ENCODE measurements at places on chromosomes 2 and 18. TPM values are rescaled to one million over a fixed set of nuclear protein-coding genes. Genes with fewer than 3 reads are reported as not detected.
A peak's percentile ranks its signal among the peaks of the same experiment; 100 is the strongest.

DNA sequence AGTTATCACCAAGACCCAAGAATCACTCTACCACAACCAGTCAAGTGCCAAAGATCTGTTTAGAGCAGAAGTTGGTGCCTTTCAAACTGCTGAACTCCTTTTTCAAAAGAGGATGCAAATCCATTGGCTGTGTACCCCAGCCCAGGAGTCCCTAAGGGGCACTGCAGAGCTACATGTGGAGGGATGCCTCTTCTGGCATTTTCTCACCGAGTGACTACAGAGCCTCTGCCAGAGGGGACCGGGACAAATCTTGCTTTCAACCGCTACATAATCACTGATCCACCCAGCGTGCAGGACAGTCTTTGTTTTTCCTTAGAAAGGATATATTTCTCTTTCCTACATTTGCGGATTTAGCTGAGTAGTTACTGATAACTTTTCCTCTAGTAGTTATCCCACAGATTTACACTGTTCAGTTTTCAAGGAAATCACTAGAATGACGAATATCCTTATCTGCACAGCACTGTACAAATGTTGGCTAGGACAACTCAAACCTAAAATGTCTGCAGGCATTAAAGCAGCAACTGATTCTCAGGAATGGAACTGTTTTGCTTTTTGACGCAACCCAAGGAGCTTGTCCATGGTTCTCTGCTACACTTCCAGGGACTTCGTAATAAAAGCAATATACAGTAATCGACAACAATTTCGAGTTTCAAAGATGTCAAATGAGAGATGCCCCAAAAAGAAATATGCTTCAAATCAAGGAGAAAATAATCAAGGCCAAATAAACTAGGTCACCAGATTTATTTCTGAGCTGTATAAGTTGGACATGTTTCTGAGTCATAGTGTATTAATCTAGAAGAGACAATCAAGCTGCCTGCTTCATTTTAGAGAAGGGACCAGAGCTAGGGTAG, 24.1 kb downstream of the EPB41L3 start:
- no peak for DNase-seq

DNA sequence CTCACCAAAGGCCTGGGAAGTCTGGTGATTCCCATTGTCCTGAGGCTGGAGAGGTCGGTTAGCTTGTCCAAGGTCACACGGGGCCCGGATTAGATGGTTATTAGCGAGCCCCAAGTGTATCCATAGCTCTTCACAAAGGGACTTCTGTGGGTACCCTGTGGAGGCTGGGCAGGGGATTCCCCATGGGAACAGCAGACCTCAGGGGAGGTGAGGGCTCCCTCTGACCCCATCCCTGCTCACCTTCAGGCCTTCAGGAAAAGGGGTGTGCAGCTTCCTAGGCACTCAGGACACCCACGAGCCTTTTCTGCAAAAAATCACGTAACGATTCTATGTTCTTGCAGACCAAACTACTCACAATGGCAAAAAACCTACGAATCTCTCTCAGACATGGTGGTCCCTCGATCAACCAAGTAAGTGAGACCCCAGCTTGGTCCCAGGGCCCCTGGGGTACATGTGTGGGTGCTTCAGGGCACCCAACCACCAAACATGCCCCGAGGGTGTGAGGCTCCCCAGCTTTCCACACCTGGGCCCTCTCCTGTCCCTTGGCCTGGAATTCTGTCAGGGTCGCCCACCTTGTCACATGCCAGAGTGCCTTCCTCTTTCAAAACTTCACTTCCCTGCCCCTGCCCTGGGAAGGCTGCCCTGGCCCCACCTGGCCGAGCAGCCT, 40.3 kb downstream of the PDIA6 start:
- DNase-seq, result no peak

- DNase-seq, result no peak
Observed at GRCh38 chr2:151862700-151863099, 34.5 kb upstream of the ARL5A start.

DNA sequence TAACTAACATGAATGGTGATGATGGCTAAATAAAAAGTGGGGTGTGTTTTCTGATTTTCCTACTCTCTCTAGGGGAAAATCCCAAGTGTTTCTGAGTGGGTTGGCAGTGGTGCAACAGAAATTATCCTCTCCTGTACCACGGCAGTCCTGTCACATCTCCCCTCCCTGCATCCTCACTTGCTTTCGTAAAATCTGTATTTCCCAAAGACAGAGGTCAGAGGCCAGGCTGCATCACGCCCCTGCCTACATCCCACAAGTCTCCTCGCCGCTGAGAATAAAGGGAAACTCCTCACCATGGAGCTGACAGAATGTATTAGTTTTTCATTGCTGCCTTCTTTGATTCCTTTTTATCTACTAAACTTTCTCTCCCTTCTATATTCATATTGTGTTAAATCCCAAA, 13.1 kb downstream of the FBLN7 start:
- DNase-seq, result no peak

DNA sequence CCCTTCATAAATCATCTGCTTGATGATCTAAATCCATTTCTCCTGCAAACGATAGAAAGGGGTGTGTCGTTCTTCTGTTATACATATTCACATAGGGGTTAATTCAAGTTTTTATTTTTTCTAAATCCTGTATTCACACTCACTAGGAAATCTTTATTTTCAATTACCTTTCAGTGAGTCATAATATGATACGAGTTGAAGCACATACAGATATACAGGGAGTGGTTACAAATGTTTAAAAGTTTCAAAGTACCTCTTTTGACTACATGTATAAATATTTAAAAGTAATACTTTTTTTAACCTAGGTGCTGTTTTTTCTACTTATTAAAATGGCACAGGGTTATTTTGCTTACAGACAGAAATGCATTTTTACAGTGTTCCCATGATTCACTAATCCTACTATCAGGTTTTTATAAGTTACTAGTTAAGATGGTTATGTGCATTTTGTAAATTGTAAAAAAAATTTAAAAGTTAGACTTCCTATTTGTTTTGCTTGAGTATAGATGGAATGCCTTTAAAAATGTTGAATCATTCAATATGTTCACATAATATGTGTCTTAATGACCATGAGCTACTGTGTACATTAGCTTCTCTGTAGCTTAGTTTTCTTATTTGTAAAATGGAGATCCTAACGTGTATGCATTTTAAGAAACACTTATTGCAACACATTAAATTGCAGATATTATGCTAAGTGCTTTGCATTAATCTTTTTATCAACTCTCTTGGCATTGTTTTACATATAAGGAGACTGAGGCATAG, 1378.1 kb downstream of the DSC3 start:
- no peak for DNase-seq

- peak; percentile 29 for DNase-seq
Observed at GRCh38 chr18:75211002-75211621, 515 bp downstream of the TSHZ1 start.

DNA sequence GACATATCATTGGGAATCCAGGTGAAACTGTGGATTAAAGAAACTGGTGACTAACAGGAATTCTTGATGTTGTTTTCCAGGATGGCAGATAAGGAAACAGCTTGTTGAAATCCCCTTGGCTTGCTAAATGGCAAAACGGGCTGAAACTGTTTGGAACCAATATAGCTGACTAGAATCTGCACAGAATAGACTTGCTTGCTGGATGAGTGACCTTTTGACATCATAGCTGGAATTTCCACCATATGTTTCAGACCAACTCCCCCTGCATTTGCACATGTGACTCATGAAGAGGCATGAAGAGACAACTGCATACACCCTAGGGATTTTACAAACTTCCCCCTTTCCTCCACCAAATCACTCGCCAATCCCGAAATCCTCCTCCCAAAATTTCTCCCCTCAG, 87.7 kb upstream of the LYPD1 start:
- no peak for DNase-seq

- no peak for DNase-seq
Observed at GRCh38 chr2:209596262-209596661, 172.4 kb downstream of the MAP2 start.

GRCh38 chr2:66164470-66164869, 270.5 kb upstream of the MEIS1 start:
- no peak for DNase-seq

- no peak for DNase-seq
Observed at GRCh38 chr2:16661526-16661925, 4.1 kb downstream of the CYRIA start.

DNA sequence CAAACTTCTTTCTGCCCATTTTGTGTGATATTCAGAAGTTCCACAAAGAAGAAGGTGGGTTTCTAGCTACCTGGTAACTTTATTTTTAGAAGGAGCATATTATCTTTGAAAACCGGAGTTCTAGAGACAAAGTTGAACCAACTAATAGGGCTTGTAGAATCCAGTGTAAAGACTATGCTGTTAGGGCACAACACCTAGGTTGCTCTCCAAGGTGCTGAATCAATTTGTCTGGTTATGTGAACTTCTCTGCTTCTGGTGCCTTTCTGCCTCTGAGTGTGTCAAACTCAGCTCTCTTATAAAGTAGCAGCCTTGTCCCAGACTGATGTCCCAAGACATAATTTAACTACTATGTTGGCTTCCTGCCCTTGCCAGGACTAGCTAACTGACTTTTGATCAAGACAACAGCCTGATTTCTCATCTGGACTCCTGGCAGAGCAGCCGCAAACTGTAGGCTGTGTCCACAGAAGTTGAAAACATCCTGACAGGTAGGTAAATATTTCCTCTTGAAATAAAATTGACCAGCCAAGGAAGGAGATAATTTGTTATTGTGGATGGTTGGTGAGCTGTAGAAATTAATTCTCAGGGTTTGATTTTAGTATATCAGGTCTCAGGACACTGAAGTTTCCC, 119.4 kb downstream of the CYRIA start:
- peak; percentile 67 for DNase-seq

- DNase-seq, result no peak
Observed at GRCh38 chr2:191979221-191979730, 132.4 kb upstream of the CAVIN2 start.

GRCh38 chr2:27990030-27990590, 99.6 kb downstream of the BABAM2 start:
- DNase-seq, result no peak

DNA sequence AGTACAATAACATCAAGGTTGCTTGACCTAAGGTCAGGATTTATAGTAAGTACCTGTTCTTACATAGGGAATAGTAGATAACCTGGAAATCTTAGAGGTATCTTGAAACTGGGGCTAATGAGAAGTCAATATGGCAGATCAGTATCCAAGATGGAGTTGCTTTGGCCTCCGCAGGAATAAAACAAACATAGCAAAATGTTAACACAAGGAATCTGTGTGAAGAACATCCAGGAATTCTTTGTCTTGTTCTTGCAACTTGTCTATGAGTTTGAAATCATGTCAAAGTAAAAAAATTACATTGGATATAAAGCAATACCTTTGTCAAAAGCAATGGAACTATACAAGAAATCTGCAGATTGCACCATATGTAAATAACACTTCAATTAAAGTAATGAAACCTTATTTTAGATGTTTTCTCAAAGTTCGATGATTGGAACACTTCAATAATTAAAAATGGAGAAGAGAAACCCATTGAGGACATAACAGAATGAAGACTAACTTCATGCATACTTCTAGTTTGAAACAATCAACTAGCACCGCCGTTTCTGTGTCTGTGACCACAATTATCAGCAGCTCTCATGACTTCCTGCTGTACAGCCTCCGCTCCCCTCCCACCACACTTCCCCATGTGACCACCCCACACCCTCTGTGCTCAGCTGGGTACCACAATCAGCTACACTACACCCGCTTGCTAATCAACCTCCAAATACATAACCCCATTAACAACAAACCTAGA, 27.6 kb downstream of the C2orf76 start:
- DNase-seq, result no peak

DNA sequence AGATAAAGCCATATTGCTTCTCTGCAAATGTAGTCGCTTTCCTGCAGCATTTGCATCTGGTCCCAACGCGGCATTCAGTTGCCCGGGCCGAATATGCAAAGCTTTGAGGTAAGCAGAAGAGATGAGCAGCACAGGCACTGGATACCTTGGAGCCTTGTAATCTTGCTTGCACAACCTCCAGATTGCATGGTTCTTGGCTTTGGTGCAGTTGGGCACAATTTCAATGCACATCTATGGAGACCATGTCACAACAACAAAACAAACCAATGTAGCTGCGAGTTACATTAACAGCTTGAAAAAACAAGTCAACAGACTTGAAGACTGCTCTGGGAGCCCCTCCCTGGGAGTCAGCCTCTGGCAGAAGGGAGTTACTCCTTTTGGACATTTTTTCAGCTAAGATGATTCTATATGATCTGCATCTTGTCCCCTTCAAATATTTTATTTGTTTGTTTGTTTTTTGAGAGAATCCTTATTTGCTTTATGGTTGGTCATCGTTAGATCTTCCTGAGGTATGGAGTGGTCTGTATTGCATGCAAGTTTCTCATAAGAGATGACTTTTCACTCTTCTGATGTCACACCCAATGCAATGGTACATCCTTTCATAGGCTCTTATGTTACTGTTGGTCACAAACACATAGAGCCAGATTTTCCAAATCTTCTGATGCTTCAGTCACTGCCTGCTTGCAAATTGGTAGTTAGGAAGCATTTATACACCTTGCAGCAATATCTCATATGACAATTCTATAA, 113.5 kb downstream of the EFEMP1 start:
- DNase-seq, result no peak

GRCh38 chr2:232203936-232204335, 174.6 kb upstream of the ALPP start:
- no peak for DNase-seq

- peak; percentile 19 for DNase-seq
Observed at GRCh38 chr18:72867746-72868584, at the start of gene NETO1. NETO1 (minus strand) TSS chr18:72867987; CDS start chr18:72867291, 696 bp downstream.

DNA sequence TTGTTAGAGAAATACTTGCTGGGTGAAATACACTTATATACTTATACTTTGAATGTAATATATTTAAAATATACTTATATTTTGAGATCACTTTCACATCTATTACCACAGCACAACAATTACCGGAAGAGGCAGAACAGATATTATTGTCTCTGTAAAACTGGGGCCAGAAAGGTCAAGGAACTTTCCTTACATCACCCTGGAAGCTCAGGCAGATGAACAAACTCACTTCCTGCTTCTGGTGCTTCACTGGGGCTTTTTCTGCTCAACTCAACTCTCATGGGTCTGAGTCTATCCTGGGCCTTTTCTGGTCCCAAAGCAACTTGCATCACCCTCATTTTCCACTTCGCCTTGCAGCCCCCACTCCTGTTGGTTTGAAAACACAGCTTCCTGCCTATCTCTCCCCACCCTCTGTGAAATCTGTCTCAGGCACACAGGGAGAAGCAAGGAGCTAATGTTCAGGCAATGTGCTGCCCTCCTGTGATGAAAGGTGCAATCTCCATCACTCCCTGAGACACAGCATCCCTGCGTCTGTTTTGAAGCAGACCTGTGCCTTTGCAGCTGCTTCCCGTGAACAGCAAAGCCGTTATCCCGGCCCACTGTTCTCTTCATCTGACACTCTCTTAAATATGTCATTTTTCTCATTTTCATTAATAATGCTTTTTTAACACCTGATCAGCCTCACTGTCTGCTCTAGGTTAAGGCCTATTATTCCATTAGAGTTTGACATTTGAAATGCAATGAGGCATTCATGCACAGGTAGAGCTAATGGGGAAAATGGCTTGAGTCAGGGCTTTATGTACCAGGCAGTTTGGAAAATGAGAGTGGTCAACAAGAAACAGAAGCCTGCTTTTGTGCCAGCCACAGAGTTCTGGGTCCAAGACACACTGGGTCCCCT, 251.9 kb upstream of the CHAC2 start:
- no peak for DNase-seq

Gene GALNT3
- 4.6 TPM for total RNA-seq

Gene MBD2
- 79.7 TPM for total RNA-seq

Gene CDH19
- total RNA-seq, result not detected

Gene TEKT4
- total RNA-seq, result not detected

Gene NCKAP1
- total RNA-seq, result 153 TPM

Gene ANTXR1
- 181 TPM for total RNA-seq

Gene TRIP12
- total RNA-seq, result 263 TPM
